ENCODE measurements at places on chromosomes 7 and 10.

- peaks cover 9% of the 10 kb centered on the region for H3K4me1 ChIP-seq
- peaks cover 1% of the 10 kb centered on the region for H3K27me3 ChIP-seq
- no peak overlapping the region for H3K4me3 ChIP-seq
Measured at GRCh38 chr10:32995751-32996150, 37.7 kb upstream of the ITGB1 start.

DNA sequence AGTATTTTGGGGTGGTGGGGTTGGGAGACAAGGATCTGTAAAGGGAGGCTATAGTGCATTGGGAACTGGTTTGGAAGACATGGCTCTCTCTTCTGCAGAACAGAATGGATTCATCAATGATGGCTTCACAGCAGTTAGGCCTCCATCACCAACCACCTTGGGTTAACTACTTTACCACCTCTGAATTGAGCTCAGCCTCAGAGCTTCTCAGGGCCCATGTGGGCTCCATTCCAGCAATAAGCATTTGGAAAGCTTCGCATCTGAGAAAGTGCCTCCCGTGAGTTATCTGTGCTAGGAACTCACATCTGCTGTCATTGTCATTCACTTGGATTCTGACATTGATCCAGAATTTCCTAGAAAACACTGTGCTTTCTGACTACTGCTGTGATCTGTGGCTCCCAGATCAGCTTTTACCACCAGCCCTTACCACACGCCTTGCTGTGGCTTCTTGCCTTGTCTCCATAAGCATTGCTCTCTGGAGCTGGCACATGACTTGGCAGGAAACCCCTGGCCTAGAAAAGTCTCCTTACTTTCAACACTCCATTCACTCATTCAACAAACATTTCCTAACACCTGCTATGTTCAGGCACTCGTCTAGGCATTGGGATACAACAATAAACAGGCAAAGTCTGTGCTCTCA is 70.7 kb upstream of the ADO start:
- no peaks in the 10 kb centered on the region for H3K4me1 ChIP-seq
- H3K27ac ChIP-seq: no peak overlapping the region
- peaks cover 3% of the 10 kb centered on the region for H3K27me3 ChIP-seq
- no peaks in the 10 kb centered on the region for H3K36me3 ChIP-seq
- H3K4me3 ChIP-seq: no peak overlapping the region

GRCh38 chr10:62354916-62355315 is 19.3 kb upstream of the ZNF365 start:
- peaks cover 8% of the 10 kb centered on the region for H3K36me3 ChIP-seq
- no peak for DNase-seq
- H3K4me1 ChIP-seq: no peaks in the 10 kb centered on the region
- H3K27ac ChIP-seq: no peak overlapping the region
- no peak overlapping the region for H3K4me3 ChIP-seq

DNA sequence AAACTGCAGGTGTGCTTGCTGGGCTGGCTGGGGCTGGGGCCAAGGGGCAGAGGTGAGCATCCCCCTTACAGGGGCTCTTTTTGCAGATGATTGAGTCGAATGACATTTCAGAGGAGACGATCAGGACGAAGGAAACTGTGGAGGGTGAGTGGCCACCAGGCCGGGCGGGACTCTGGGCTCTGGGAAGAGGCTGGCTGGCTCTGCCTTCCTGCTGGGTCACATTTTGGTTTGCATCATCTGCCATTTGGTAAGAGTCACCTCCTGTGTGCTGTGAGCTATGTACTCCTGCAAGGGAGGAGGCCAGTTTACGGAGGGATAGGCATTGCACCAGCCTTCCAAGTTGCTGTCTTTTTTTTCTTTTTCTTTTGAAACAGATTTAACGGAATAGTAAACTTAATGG is 73.0 kb upstream of the GTF2IRD1 start:
- H3K27ac ChIP-seq: no peak overlapping the region
- peaks cover 44% of the 10 kb centered on the region for H3K36me3 ChIP-seq
- H3K4me1 ChIP-seq: peaks cover 32% of the 10 kb centered on the region

GRCh38 chr10:99435986-99436638 is 5.7 kb upstream of the GOT1 start:
- H3K4me1 ChIP-seq: peaks cover 11% of the 10 kb centered on the region
- H3K36me3 ChIP-seq: peaks cover 5% of the 10 kb centered on the region
- no peak overlapping the region for H3K4me3 ChIP-seq
- DNase-seq: peak; percentile 12
- H3K27me3 ChIP-seq: peaks cover 9% of the 10 kb centered on the region

DNA sequence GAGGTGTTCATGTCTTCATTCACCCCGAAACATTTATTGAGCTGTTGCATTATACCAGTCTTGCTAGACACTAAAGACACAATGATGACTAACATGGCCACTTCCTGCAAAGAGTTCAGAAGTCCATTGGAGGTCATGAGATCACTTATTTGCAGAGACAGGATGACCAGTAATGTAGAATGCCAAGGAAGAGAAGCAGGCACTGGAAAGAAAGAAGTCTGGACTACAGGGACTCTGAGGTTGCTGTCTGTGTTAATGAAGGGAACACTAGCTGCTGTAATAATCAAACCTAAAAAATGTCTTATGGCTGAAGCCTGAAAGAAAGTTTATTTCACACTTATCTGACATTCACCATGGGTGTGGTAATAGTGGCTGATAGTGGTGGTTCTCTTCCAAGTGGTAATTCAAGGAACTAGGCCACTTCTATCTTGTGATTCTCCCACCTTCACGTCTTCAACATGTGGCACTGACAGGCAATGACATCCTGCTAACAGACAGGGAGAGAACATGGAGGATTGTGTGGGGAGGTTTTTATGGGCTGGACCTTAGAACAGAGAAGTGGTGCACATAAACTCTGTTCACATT is 89.2 kb upstream of the MKLN1 start:
- H3K36me3 ChIP-seq: no peaks in the 10 kb centered on the region
- H3K27me3 ChIP-seq: peaks cover 5% of the 10 kb centered on the region
- H3K27ac ChIP-seq: no peak overlapping the region
- no peak for DNase-seq

DNA sequence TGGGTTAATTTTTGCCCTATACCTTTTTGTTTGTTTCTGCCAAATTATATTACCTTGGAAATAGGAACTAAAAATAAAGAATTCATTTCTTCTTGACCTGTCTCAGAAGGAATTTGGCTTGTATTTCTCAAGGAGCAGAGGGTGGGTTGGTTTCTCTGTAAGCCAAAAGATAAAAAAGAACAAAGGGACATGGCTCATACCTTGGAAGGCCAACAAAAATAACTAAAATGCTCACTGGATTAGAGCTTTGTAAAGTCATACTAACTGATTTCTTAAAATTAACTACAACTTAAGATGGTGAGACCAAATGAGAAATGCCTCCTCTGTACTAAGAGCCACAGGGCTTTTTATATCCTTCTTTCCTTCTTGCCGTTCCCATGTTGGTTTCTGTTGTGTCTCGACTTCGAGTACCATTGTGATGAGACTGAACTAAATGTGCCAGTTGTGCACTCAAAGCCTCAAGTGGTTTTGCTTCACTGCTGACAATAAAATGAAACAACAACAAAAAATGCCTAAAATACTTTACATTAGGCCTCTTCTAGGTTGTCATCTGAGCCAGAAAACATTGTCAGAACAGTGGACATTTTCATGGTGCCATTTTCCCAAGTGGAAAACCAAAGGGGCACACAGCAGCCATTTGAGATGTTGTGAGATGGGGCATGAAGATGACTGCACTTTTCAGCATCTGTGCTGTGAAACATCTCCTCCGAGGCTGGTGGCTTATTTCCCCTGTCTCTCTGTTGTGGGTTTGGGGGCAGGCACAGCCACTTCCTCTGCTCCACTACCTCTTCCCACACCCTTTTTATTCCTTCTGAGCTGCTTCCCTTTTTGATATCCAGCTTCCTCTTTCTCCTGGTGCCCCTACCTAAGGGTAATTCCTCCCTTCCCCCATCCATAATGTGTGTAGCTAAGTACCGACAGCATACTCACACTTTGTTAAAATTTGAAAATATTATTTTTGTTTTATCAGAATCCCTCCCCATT is 51.8 kb upstream of the AGR3 start:
- no peaks in the 10 kb centered on the region for H3K36me3 ChIP-seq
- H3K27me3 ChIP-seq: no peaks in the 10 kb centered on the region
- H3K4me3 ChIP-seq: no peak overlapping the region
- H3K27ac ChIP-seq: no peak overlapping the region
- DNase-seq: no peak
- H3K4me1 ChIP-seq: no peaks in the 10 kb centered on the region

DNA sequence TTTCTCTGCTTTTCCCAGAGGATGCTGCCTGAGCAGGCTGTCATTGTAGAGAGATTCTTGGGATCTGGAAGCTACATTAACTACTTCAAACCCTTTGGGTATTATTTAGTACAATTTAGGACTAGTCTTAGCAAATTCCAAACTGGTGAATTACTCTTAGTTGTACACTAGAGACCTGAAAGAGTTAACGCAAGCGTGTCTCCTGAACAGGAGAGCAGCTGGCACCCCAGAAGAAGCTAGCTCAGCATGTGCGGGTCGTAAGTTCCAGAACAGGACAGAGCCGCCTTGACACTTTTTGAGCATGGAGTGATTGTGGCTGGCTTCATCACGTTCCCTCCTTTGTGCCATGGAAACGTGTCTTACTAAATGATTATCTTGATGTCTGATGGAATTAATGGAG is 495.7 kb upstream of the TPK1 start:
- no peaks in the 10 kb centered on the region for H3K4me1 ChIP-seq
- DNase-seq: no peak
- no peak overlapping the region for H3K27ac ChIP-seq
- no peaks in the 10 kb centered on the region for H3K36me3 ChIP-seq
- peaks cover 2% of the 10 kb centered on the region for H3K27me3 ChIP-seq

GRCh38 chr7:92767437-92767836 is 68.9 kb downstream of the CDK6 start:
- H3K27me3 ChIP-seq: peaks cover 7% of the 10 kb centered on the region
- peaks cover 51% of the 10 kb centered on the region for H3K4me1 ChIP-seq
- no peak overlapping the region for H3K27ac ChIP-seq
- peaks cover 26% of the 10 kb centered on the region for H3K36me3 ChIP-seq

DNA sequence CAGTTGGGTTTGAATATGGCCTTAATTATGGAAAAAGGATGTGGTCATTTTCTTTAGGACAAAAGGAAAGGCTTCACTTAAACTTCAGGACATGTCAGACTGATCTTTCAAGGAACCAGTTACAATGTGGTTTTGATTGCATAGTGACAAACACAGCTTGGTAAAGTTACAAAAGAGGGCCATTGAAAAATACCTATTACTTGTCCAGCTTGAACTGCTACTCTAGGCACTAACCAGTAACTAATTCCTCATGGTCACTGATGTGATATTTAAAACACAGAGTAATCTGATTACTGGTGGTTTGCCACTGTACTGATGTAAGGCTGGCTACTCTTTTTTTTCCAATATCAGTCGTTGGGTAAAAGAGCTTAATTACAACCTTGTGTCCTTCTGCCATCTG is 22.6 kb downstream of the TES start:
- peaks cover 29% of the 10 kb centered on the region for H3K4me1 ChIP-seq
- H3K27me3 ChIP-seq: no peaks in the 10 kb centered on the region
- peaks cover 8% of the 10 kb centered on the region for H3K36me3 ChIP-seq
- H3K4me3 ChIP-seq: no peak overlapping the region
- H3K27ac ChIP-seq: no peak overlapping the region

- no peak for DNase-seq
- peaks cover 3% of the 10 kb centered on the region for H3K27me3 ChIP-seq
- peaks cover 13% of the 10 kb centered on the region for H3K36me3 ChIP-seq
- H3K4me3 ChIP-seq: no peak overlapping the region
- H3K27ac ChIP-seq: no peak overlapping the region
- no peaks in the 10 kb centered on the region for H3K4me1 ChIP-seq
Measured at GRCh38 chr7:27774717-27775328, 34.9 kb downstream of the TAX1BP1 start.

DNA sequence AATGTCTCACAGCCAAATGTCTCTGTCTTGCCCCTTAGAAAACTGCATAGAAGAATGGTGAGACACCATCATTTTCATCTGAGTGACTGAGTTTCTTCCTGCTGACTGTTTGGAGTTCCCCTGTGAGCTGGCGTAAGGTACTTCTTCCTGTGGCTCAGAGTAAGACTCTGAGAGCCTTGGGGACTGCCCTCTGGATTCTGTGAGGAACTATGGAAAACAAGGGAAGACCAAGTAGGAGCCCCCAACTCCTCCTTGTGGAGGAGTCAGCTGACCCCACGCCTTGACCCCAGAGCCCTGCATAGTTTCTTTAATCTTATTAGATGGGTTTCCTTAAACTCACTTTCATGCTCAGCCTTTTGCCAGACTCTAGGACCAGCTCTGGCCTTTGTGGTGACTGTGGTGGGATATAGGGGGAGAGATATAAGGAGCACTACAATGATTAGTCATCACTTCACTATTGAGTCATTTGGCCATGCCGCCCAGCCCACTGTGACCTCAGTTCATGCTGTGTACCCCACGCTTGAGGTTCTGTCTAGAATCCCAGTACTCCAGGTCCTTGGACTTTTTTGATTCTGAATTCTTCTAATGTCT is 51.8 kb upstream of the FAM133B start:
- no peaks in the 10 kb centered on the region for H3K36me3 ChIP-seq
- DNase-seq: no peak
- H3K27ac ChIP-seq: no peak overlapping the region
- no peak overlapping the region for H3K4me3 ChIP-seq
